ENCODE measurements at places on chromosomes 12 and 14.

DNA sequence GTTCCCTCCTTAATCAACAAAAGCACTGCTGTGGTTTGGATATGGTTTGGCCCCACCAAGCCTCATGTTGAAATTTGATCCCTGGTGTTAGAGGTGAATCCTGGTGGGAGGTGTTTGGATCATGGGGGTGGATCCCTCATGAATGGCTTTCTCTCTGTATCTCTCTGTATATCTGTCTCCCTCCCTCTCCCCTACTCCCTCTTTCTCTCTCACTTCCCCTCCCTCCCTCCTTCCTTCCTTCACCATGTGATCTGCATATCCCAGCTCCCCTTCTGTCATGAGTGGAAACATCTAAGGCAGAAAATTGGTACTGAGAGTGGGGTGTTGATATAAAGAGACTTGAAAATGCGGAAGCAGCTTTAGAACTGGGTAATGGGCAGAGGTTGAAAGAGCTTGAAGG is 5.2 kb downstream of the GSKIP start:
- no peak for DNase-seq

- no peak for DNase-seq
These were observed 86.5 kb downstream of the SRGAP1 start for GRCh38 chr12:63930971-63931370.

GRCh38 chr14:101633276-101633675 is 72.0 kb downstream of the DIO3 start:
- DNase-seq, result no peak

GRCh38 chr12:82971584-82971983 is 284.9 kb downstream of the TMTC2 start:
- no peak for DNase-seq

- DNase-seq, result no peak
These were observed 42.3 kb downstream of the ARMH4 start for GRCh38 chr14:58109744-58110143.

DNA sequence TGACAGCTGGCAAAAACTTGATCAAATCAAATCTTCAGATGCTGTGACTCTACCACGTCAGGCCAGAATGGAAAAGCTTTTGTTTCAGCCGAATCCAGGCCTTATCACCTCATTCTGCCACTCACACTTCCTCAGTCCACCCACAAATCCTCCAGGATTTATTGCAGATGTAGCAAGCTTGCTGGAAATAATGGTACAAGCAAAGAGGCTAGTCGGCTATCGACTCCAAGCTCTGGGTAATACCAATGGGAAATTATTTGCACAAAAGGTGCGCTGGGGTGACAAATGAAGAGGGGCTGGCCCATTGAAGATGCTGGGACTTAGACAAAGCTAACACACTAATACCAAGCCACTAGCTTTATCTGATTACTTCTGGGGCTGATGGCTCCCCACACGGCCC is 250.5 kb downstream of the ASCL1 start:
- DNase-seq, result no peak

- DNase-seq, result no peak
These were observed 123.9 kb downstream of the BRMS1L start for GRCh38 chr14:35949920-35950513.

DNA sequence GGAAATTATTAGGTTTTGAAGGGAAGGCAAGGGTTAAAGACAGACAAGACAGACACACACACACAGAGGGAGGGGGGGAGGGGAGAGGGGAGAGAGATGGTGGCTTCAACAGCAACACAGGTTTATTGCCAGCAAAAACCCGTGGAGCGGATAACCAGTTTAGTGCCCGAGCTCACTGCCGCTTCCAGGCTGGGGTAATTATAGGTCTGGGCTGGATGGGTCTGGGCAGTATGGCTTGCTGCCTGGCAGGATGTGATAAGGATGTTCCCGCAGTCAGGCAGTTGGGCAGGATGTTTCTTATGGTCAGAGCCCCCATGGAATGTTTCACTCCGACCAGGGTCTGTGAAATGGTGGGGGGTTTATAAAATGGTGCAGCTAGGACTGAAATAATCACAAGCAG is 4.4 kb upstream of the TDRD9 start:
- no peak for DNase-seq

- no peak for DNase-seq
These were observed 77.5 kb upstream of the KICS2 start for GRCh38 chr12:64299628-64300027.

GRCh38 chr14:31419967-31420318 is 407 bp downstream of the HEATR5A start:
- DNase-seq, result peak; percentile 13

DNA sequence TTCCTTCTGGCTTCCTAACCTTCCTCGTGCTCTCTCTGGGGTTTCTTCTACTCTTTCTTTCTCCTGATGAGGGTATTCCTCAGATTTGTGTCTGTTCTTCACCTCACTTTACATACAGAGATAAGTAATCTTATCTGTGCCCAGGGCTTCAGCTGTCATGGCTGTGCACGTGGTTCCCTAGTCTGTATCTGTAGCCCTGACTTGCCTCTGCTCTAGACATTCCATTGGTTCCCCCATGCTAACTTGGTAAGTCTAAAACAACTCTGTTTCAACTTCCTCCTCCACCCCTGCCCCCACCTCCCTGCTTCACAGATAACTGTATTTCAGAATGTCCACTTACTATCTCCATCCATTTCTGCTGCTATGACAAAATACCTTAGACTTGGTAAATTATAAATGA is 10.8 kb downstream of the DIP2B start:
- no peak for DNase-seq

- DNase-seq, result no peak
These were observed 692.9 kb downstream of the BCL11B start for GRCh38 chr14:98579140-98579539.

GRCh38 chr14:32224737-32225377 is 21.8 kb upstream of the RNU6-8 start:
- DNase-seq, result no peak

GRCh38 chr12:3683670-3684069 is 69.2 kb downstream of the CRACR2A start:
- no peak for DNase-seq

GRCh38 chr12:62248873-62249272 is 11.3 kb upstream of the USP15 start:
- DNase-seq, result no peak

DNA sequence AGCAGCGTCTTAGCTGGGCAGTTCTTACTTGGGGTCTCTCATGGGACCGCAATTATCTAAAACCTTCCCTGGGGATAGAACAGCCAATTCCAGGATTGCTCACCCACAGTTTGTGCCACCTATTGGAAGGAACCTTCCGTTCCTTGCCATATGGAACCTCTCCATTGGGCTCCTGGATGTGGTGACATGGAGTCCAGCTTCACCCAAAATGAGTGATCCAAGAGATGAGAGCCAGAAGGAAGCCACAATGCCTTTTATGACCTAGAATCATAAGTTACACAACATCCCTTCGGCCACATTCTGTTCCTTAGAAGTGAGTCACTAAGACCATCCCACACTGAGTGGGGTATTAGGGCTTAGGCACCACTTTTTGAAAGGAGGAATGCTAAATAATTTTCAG is 164.4 kb downstream of the FBXL14 start:
- DNase-seq, result no peak

GRCh38 chr12:130672089-130672820 is 43.8 kb downstream of the RIMBP2 start:
- no peak for DNase-seq

- no peak for DNase-seq
These were observed 93.6 kb upstream of the TMTC2 start for GRCh38 chr12:82593143-82593542.

DNA sequence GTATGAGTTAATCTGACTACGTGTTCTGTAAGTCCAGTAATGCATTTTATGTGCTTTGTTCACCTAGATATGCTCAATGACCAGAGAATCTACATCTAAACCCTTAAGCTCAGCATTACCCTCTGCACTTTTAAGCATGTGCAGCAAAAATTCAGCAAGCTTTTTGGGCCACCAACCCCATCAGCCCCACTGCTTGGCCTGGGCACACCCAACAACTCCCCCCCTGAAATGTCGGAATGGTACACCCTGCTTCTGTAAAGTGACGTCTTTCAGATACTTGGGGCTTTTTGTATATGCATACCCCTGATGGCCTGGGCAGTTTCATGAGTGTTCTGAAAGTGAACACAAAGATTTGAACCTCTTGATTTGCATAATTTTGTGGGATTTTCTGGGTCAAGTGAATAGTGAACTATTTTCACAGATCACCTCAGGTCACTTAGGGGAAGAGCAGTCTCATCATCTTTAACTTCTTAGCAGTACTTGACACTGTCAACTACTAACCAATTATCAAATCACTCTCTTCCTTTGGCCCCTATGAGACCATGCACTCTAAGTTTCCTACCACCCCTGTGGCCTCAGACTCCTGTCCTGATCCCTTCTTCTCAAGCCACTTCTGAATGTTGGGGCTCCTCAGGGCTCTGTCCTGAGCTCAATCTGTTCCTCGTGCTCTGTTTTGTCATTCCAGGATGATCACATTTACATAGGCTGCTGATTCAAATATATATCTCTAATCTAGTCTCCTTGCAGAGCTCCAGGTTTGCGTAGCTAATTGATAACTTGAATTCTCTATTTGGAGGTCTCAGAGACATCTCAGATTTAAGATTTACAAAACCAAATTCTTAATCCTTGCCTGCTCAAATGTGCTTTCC is 36.3 kb upstream of the PPM1A start:
- DNase-seq, result no peak

DNA sequence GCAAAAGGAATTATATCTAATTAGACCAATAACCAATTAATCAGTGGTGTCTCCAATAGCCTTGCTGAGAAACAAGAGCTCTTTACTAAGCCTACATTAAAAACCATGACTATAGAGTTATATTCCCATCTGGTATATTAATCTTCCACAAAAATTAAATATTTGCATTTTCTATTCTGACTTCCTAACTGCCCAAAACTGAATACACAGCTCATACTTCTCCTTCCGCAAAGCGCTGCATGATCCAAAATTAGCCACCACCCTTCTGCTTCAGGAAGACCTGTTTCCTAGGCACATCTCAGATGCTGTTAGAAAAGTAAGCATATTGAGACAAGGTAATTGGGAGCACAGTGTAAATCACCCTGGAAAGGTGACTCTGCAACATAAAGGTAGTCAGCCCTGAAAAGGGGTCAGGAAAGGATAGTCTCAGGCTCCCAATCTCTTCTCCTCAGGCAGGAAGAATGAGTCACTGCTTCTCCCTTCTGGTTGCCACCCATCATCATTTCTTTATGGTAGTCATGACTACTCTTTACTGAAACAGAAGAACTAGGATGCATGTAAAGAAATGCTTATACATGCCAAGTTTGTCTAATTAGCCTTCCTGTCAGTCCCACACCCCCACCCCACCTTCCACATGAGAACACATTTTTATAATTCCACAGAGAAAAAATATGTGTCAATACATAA is 54.3 kb downstream of the PLCZ1 start:
- no peak for DNase-seq

- DNase-seq, result no peak
These were observed 778.4 kb downstream of the GALC start for GRCh38 chr14:87214558-87214957.

GRCh38 chr14:52917735-52918134 is 33.1 kb downstream of the FERMT2 start:
- DNase-seq, result no peak

DNA sequence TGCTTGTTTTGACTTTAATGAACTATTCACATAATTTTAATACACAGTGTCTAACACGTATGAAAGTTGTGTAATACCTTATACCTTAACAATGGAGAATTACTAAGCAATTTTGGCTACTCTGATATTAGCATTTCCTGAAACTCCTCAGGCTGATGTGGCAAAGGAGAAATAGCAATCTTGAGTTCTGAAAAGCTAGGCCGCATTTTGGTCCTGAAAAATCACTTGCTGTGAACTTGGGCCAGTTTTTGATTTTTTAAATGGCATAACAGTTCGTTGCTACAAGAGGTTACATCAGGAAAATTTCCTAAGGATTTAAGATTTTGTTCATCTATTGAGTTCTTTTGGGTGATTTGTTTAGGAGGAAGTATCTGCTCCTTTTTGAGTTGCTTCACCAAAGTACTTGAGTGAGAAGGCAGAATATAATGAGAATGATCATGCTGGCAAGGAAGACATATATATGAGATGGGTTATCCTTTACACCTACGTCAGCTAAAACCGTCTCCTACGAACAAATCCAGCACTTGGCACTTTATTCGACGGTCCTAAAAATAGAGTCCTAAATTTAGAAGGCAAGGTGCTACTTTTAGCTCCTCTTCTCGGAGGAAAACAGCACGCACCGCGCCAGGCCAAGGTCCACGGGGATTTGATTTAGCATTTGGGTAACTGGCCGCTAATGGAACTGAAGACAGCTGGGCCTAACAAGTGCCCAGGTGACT is 32.2 kb downstream of the MIA2 start:
- DNase-seq, result no peak

- DNase-seq, result no peak
These were observed 113.3 kb upstream of the TMPO start for GRCh38 chr12:98402091-98402490.

DNA sequence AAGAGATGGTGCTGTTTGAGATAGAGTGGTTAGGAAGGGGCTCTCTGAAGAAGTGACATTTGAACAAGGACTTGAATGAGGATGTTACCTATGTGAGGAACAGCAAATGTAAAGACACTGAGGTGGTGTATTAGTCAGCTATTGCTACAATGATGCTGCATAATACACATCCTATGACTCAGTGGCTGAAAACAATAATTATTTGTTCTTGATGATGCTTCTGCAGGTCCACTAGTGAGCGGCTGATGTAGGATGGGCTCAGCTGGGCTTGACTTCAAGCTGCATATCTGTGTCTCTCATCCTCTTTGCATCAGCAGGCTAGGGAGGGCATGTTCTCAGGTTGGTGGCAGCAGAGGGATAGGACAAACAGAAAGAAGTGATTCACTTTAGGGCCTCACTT is 21.4 kb upstream of the CLMN start:
- no peak for DNase-seq

DNA sequence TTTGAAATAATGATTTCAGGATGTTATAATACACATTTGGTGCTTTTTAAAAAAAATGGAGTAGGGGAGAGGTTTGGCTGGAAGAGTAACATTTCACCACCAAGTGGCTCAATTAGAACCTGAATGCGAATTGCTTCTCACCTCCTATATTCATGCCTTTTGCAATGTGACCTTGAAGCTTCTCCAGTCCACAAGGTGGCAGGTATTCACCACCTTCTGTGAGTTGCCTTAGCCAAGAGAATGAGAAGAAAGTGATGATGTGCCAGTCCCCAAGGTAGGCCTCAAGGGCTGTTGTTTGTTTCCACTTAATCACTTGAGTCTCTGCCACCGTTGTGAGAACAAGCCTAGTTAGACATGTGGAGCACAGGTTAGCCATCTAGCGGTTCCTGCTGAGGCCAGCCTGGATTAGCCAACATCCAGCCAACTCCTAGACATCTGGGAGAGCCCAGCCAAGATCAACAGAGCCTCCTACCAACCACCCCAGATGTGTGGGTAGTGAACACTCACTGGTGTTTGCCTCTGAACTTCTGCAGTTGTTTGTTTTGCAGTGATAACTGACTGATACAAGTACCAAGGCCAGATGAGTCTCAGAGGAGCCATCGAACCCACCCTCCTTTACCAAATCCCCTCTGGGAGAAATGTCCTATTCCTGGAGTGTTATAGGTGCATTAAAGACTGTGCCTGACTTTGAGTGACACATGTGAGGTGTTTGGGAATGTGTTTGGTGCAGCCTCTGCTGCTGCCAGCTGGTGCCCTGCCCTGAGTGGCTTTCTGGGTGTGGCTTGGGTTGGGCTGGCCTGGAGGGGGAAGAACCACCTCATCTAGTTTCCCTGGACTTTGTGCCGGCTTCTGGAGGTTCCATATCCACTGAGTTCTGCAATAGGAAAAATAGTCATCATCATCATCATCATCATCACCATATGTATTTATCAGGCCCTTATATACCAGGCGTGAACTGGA is 132.5 kb upstream of the RFLNA start:
- no peak for DNase-seq
